ENCODE measurements at places on chromosomes 6 and 20. TPM values are rescaled to one million over a fixed set of nuclear protein-coding genes. Genes with fewer than 3 reads are reported as not detected.

DNA sequence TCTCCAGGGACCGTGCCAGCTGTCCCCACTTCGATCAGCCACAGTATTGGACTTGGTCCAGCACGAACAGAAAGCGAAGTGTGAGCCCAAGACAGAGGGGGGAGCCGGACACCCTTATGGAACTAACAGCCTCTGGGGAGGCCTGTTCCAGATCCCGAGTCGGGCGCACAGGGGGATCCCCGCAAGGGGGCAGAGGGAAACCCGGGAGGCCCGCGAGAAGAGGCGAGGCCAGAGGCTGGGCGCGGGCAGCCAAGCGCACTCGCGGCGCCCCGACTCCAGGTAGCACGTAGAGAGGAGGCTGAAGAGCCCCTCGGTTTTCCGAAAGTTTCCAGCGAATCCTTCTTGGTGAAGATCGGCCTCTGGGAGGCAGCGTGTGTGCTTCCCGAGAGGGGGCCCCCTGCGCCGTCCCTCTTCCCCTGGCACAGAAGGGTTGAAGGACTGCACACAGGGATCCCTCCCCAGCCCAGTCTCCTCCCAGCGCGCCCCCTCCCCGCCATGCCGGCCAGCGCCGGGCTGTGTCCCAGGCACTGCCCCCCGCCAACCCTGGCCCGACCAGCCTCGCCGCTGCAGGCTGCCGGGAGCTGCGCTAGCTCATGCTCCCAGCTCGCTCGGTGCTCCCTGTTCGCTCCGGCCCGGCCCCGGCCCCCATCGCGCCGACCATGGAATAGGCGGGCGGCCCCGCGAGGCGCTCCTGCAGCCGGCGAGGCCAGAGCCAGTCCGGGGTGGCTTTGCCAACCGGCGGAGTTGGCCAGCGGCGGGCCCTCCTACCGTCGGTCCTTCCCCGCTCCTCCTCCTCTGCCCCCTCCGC is 577 bp upstream of the SLC24A3 start:
- no peaks in the 10 kb centered on the region for H3K36me3 ChIP-seq
- no peak overlapping the region for H3K4me3 ChIP-seq
- no peak overlapping the region for H3K27ac ChIP-seq
- H3K4me1 ChIP-seq: no peaks in the 10 kb centered on the region

GRCh38 chr6:11315743-11316437 is 83.4 kb upstream of the NEDD9 start:
- H3K36me3 ChIP-seq: no peaks in the 10 kb centered on the region
- H3K27ac ChIP-seq: peak overlapping the region; percentile 95
- H3K27me3 ChIP-seq: no peaks in the 10 kb centered on the region
- H3K4me1 ChIP-seq: peaks cover 30% of the 10 kb centered on the region

DNA sequence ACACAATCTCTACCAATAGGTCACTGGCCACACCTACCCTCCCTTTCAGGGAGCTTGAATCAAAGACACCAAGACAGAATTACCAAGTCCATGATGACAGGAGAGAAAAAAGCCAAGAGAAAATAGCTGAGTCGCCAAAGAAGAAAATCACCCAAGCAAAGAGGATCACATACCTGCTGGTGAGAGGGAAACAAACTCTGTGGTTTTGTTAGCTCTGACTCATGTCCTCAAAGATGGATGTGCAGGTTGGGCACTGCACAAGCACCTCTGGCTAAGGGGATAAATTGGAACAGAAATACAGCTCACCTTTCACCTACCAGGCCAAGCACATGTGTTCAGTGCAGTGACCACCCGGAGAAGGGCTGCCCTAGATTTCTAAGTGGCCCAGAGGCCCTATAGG is 114.8 kb downstream of the TFAP2A start:
- H3K36me3 ChIP-seq: no peaks in the 10 kb centered on the region
- H3K4me1 ChIP-seq: no peaks in the 10 kb centered on the region
- no peak for DNase-seq
- no peaks in the 10 kb centered on the region for H3K27me3 ChIP-seq

DNA sequence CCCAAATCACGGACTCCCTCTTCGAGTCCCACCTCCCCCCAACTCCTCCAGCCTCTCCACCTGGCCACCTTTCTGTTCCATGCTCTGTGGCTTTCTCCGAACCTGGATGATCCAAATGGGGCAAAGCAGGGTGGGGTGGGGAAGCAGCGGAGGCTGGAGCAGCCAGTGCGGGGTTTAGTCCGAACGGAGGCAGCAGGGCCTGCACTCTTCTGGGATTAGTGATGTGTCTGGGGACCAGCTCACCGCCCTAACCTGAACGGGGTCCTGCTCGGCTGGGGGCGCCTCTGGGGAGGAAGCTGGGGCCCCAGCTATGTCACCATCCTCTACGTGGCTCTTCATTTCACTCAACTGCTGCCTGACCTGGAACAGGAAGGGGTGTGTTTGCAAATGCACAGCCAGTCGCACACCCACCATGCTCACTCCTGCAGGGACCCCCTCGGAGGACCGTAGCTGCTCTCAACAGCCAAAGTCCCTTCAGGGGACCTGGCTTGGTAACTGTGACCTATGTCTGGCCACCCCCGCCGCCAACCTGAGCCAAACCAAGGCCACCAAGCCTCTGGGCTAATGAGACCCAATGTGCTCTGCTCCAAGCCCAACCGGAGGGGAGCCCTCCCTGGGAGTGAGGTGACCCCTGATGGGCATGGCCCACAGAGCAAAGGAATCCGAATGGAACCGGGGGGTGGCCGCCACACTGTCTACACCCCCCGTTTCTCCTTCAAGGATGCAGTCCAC is 46.8 kb downstream of the DSTN start:
- no peak overlapping the region for H3K4me3 ChIP-seq
- DNase-seq: no peak
- peaks cover 9% of the 10 kb centered on the region for H3K4me1 ChIP-seq
- H3K27ac ChIP-seq: no peak overlapping the region
- peaks cover 8% of the 10 kb centered on the region for H3K36me3 ChIP-seq

GRCh38 chr20:49427751-49428518 is 54.5 kb downstream of the KCNB1 start:
- H3K27ac ChIP-seq: no peak overlapping the region
- H3K36me3 ChIP-seq: no peaks in the 10 kb centered on the region
- no peak overlapping the region for H3K4me3 ChIP-seq
- no peak for DNase-seq
- peaks cover 38% of the 10 kb centered on the region for H3K27me3 ChIP-seq

DNA sequence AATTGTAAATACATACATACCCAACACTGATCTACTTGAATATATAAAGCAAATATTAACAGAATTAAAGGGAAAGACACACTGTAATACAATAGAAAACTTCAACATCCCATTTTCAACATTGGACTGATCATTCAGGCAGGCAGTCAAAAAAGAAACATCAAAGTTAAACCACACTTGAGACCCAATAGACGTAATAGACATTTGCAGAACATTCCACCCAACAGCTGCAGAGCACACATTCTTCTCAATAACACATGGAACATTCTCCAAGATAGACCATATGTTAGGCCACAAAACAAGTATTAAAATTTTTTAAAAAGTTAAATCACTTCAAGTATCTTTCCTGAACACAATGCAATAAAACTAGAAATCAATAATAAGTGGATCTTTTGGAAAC is 698.2 kb downstream of the COL12A1 start:
- peaks cover 5% of the 10 kb centered on the region for H3K4me1 ChIP-seq
- DNase-seq: no peak
- no peaks in the 10 kb centered on the region for H3K27me3 ChIP-seq
- no peaks in the 10 kb centered on the region for H3K36me3 ChIP-seq

DNA sequence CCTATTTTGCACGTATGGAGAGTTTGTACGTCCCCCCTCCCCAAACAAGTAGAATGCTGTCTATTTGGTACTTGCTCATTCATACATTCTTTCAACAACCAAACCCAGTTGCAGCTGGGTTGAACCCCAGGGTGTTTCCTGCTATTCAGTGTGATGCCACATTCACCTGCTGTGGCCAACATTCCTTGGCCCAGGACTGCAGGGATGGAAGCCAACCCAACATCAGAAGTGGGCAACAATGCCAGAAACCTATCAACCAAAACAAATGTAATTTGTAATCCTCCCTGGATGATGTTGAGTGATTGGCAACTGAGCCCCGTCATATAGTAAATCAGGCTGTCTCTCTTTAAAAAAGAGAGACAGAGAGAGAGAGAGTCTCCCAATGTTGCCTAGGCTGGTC is 8.9 kb downstream of the NT5E start:
- H3K27ac ChIP-seq: peak overlapping the region; percentile 100
- 0 out of 2 replicates have a peak overlapping the region, but pooled peaks have one; percentile 16 for H3K4me3 ChIP-seq
- H3K36me3 ChIP-seq: peaks cover 15% of the 10 kb centered on the region

DNA sequence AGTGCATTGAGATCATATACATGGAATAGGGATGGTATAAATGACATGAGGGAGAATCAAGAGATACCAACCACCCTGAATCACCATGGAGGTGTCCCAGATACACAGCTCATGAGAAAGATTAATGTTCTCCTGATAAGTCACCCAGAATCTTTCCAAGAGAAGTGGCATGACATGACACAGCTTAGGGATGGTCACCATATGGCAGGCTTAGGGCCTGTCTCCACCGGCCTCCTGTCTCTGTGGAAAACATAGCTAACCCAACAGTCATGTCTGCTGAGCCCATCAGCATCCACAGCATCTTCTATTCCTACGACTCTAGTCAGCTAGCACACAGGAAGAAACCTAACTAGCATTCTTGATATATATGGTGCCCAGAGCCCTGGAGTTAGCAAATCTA is 133.3 kb downstream of the IPCEF1 start:
- no peak overlapping the region for H3K27ac ChIP-seq
- no peaks in the 10 kb centered on the region for H3K36me3 ChIP-seq
- H3K4me1 ChIP-seq: no peaks in the 10 kb centered on the region
- DNase-seq: no peak
- no peak overlapping the region for H3K4me3 ChIP-seq
- no peaks in the 10 kb centered on the region for H3K27me3 ChIP-seq

GRCh38 chr20:48722002-48722731 is 105.6 kb downstream of the PREX1 start:
- no peaks in the 10 kb centered on the region for H3K36me3 ChIP-seq
- no peaks in the 10 kb centered on the region for H3K27me3 ChIP-seq

- no peak overlapping the region for H3K27ac ChIP-seq
- H3K4me3 ChIP-seq: no peak overlapping the region
- DNase-seq: no peak
- H3K27me3 ChIP-seq: no peaks in the 10 kb centered on the region
These were observed 155.4 kb downstream of the DLL1 start for GRCh38 chr6:170135461-170135820.

- H3K27ac ChIP-seq: no peak overlapping the region
- peaks cover 1% of the 10 kb centered on the region for H3K4me1 ChIP-seq
- no peaks in the 10 kb centered on the region for H3K36me3 ChIP-seq
- H3K4me3 ChIP-seq: peak overlapping the region; percentile 75
- peak; percentile 81 for DNase-seq
These were observed 1.0 kb upstream of the VSTM2L start for GRCh38 chr20:37901654-37902503.

DNA sequence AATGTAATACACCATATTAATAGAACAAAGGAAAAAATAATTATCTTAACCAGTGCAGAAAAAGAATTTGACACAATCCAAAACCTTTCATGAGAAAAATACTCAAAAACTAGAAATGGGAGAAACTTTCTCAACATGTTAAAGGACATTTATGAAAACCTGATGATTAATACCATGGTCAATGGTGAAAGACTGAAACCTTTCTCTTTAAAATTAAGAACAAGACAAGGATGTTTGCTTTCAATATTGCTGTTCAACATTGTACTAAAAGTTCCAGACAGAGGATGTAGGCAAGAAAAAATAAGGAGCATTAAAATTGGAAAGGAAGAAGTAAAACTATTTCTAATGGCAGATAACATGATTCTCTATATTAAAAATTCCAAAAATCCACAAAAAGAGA is 981.3 kb upstream of the FLRT3 start:
- H3K4me1 ChIP-seq: no peaks in the 10 kb centered on the region
- no peaks in the 10 kb centered on the region for H3K36me3 ChIP-seq
- DNase-seq: no peak
- no peaks in the 10 kb centered on the region for H3K27me3 ChIP-seq
- H3K4me3 ChIP-seq: no peak overlapping the region

GRCh38 chr20:63028461-63028921 is 21.7 kb upstream of the BHLHE23 start:
- H3K4me3 ChIP-seq: no peak overlapping the region
- H3K27ac ChIP-seq: no peak overlapping the region
- H3K4me1 ChIP-seq: peaks cover 5% of the 10 kb centered on the region

DNA sequence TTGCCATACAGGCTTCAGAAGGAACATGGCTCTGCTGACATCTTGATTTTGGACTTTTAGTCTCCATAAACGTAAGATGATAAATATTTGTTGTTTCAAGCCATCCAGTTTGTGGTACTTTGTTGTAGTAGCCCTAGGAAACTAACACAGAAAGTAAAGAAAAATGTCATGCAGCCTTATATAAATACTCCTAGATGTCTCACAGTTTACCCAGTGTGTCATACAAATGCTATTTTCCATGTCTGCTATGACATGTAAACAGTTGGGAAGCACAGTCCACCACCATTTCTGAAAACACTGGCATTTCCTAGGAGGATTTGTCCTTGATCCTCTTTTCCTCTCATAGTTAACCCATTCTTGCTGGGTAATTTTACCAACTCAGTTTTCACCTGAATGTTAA is 30.6 kb upstream of the ME1 start:
- H3K4me1 ChIP-seq: no peaks in the 10 kb centered on the region
- H3K27me3 ChIP-seq: no peaks in the 10 kb centered on the region
- no peaks in the 10 kb centered on the region for H3K36me3 ChIP-seq
- no peak overlapping the region for H3K27ac ChIP-seq
- H3K4me3 ChIP-seq: no peak overlapping the region

- no peak overlapping the region for H3K4me3 ChIP-seq
- peaks cover 3% of the 10 kb centered on the region for H3K36me3 ChIP-seq
- peaks cover 41% of the 10 kb centered on the region for H3K4me1 ChIP-seq
- no peak for DNase-seq
- H3K27me3 ChIP-seq: no peaks in the 10 kb centered on the region
These were observed 2.2 kb upstream of the SDCBP2 start for GRCh38 chr20:1331101-1331500.

DNA sequence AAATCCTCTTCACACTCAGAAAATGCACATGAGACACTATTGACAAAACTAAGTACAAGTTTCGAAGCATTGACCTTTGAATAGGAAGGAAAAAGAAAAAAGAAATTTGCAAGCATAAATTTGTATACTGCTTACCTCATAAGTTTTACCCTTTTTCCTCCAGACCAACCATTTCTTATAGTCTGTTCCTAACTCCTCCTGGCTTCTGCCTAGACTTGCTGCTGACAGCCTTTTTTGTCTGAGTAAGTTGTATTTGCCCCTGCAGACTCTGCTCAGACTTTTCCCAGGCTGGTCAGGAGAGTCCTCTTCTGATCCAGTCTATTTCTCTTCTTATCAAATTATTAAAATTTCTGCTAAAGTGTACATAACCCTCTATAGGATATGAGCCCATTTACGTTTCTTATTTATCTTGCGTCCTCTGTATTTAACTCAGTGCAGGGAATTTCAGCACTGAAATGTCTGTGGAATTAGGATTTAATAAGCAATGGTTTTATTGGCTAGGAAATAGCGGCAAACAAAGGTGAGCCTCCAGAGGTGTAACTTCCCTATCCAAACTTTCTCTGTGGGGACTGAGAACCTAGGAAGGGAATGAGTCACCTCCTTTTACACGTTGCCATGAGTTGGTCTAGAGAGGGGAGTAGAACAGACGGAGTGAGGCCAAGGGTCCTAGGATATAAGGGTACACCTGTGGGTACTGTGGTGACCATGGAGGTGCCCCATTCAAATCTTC is 207.1 kb upstream of the MARCKS start:
- no peak for DNase-seq
- no peaks in the 10 kb centered on the region for H3K27me3 ChIP-seq
- H3K4me3 ChIP-seq: no peak overlapping the region
- H3K27ac ChIP-seq: no peak overlapping the region

PPIL6 gene
- 3.5 TPM for polyA plus RNA-seq

SEL1L2 gene
- not detected for polyA plus RNA-seq

GNRH2 gene
- not detected for polyA plus RNA-seq

SNAP25 gene
- polyA plus RNA-seq: 0.09 TPM

FBXO30 gene
- 8.5 TPM for polyA plus RNA-seq

SYNDIG1 gene
- 1.6 TPM for polyA plus RNA-seq

PROKR2 gene
- polyA plus RNA-seq: not detected

CYP39A1 gene
- polyA plus RNA-seq: 0.08 TPM

TREML2 gene
- not detected for polyA plus RNA-seq

BEND6 gene
- polyA plus RNA-seq: 25.1 TPM

OPRM1 gene
- polyA plus RNA-seq: not detected
